ENCODE measurements at places on chromosomes 3 and 15.

DNA sequence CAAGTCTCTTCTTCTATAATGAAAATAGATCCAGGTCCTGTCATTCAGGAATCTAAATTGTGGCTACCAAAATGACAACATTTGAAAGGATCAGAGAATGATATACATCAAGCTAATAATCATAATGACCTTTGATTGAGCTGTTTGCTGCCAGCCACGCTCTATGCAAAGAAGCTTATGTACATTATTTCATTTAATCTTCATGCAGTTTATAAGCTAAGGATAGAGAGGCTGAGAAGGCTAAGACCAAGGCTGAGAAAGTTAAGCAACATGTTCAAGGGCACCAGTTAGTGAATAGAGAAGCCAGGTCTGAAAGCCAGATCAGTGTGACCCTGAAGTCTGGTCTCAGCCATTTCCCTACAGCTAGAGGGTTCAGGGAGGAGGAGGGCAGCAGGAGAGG lies 29.4 kb downstream of the PAQR5 start:
- DNase-seq = no peak

- no peak for DNase-seq
Measured at GRCh38 chr15:64333986-64334929, 21.7 kb downstream of the CSNK1G1 start.

- no peak for DNase-seq
Measured at GRCh38 chr3:194079702-194080172, 56.2 kb upstream of the HES1 start.

DNA sequence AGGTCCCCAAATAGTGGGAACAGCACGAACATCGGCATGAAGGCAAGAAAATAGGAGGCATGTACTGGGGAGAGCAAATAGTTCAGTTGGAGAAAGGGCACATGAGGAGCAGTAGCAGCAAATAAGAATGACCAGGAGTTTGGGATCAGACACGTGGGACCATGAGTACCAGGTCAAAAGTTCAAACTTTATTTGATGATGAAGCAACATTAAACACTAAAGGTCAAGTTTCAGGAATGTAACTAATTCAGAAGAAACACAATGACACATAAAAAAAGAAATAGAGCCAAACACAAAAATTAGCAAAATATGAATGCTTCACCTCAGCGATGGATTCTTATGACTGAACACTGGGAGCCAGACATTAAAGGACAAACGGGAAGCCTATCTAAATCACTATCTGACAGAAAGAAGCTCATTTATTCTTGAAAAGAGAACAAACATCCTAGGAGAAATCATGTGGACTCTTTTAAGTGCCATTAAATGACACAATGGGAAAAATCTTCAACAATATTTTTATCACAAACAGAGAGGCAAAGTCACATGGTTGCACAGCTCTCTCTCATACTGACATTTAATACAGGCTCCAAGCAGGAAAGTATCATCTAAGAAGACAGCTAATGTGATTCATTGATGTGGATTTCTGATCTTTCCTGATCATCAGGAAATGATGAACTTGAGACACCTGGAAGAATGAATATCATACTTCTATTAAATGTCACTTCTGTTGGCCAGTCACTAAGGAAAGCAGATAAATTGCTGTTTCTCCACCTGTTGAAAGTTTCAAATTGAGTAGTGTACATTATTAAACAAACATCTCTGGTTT lies 216.9 kb upstream of the THBS1 start:
- DNase-seq = no peak

DNA sequence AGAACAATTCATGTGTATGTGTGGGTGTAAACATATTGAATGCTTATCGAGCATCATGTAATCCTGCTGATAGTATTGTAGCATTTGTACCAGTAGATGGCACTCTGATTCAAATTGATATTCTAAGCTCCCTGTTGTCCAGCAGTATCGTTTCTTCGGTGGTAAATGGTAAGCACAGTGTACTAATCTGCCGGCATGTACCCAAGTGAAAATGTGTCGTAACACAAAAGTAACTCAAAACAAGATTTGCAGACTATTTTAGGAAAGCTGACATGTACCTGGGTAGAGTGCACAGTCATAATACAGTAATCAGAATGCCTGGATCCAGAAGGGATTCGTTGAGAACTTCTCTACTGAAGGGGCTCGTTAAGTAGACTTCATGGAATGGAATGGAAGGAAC lies 31.7 kb upstream of the MNS1 start:
- DNase-seq = peak; percentile 78

DNA sequence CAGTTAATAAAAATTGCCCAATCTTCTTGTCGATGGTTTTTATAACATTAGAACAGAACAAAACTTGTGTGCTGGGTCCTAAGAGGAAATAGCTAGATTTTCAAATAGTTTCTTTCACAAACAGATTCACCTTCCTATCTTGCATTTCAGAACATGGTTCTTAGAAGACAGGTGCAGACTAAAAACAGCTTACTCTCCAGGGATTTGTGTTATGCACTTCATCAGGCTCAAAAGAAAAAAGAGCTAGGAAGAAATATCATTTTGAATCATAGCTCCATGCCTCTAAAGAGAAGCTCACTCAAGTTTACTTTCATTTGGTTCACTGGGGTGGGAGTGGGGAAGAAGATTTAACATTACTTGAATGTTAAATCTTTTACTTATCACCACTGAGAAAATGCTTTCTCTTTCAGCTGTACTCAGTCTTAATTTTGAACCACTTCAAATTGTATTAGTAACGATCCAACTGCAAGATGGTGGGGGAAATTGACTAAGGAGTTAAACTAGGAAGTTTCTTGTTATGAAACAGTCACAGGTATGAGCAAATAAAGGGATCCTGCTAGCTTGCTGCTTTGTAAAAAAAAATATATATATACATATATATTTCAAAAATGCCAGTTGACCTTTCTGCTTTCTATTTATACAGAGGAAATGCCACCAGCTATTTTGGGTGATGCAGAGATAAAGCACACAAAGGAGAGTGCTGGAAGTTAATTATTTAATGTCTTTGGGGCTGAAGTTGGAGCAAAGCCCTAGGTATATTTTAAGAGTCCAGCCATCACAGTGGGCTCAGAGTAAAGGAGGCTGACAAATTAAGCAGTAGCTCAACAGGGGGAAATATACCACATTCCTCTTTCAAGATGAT lies 28.3 kb upstream of the NUDT16 start:
- DNase-seq = no peak

Data from hippocampal formation (tissue), 2 donors.